ENCODE measurements at places on chromosomes 7 and 10.

DNA sequence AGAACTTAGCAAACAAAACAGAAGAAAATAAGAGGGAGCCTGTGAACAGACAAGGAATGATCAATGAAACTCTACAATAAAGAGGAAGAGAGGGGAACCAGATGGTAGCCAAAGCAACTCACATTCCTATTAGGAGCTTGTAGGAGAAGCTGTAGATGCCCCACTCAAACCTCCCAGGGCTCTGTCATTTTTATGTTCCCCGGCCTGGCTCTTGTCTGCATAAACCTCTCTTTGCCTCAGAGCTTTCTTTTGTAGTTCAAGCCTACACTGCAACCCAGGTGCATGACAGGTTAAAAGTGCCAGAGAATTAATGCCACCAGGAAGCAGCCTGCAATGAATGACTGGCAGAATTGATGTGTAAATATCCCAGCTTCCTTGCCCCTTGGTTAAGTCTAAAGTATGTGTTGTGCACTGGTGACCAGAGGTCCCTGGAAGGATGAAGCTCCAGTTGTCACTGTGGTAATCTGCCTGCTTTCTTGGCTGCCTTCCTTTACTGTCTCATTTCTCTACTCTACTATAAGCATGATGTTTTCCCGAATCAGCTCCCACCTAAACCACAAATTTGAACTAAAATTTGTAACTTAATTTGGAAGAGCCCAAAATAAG is 40.4 kb downstream of the HDAC9 start:
- peak; percentile 29 for DNase-seq

DNA sequence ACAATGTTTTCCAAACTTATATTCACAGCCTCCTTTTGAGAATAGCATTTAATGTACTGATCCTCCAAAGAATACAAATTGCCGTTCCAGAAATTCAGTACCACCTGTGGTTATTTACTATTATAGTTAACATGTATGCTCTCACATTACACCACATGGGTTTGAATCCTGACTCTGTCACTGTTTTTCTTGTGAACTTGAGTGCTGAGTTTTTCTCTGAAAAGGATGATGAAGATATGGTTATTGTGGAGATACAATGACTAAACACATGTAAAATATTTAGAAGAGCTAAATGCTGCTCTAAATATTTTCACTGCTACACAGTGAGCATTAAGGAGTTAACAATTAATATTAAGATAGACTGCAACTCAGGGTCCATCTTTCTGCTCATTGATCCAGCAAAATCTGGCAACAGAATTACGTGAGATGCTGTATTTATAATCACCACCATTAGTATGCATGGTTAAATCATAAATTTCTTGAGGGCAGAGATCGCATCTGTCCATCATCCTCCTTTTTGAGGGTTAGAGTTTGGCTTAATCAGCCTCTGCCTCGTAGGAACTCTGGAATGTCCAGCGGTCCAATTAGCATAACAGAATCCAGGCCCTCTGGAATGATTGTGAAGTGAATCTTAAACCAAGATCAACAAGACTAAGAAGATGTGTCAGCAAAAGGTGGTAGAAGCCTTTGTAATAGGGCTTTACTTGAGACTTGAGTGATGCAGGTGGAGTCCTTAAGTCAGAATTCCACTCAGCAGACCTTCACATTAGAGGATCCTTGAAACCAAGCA is 152.8 kb downstream of the MACC1 start:
- DNase-seq: peak; percentile 44

DNA sequence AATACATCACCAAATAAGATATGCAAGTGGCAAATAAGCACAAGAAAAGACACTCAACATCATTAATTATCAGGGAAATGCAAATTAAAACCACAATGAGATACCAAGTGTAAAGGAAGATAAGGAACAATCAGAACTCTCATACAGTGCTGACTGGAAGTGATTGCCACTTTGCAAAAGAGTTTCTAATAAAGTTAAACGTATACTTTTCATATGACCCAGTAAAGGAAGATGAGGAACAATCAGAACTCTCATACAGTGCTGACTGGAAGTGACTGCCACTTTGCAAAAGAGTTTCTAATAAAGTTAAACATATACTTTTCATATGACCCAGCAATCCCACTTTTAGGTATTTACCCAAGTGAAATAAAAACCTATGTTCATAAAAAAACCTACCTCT is 12.2 kb upstream of the JMJD1C start:
- no peak for DNase-seq

GRCh38 chr10:7388602-7389001 is 22.2 kb downstream of the SFMBT2 start:
- no peak for DNase-seq

GRCh38 chr10:22010973-22011408 is 7.5 kb upstream of the DNAJC1 start:
- DNase-seq: peak; percentile 19

DNA sequence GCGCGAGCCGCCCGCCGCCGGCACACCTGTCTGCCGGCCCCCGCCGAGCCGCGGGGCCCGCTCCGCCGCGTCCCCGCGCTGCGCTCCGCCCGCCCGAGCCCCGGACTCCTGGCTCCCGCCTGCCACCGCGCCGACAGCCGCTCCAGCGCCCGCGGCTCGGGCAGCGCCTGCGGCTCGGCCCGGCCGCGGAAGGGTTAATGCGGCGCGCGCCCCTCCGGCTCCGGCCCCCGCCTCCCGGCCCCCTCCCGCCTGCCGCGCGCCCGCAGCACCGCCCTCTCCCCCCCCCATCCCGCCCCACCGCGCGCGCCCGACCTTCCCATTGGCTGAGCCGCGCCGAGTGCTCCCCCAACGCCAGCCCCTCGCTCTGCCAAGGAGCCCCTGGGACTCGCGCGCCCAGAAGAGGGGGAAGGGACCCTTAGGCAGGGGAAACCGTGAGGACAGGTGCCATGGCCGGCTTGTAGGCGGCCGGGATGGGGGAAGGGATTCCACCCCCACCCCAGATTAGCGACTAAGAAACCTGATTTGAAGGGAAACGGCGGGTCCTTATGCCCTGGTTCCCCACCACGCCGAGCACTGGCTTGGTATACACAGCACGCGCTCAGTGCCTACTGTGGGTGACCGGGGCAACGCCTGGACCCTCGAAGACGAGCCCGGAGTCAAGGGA is at the start of gene KCNH2:
TSS of gene KCNH2 (minus strand) at position 196 of the 664 bp plus-strand sequence. CDS start 408 bp downstream, outside the sequence.
- DNase-seq: no peak

- DNase-seq: peak; percentile 71
These were observed 48.0 kb upstream of the KIF5B start for GRCh38 chr10:32104181-32104580.

DNA sequence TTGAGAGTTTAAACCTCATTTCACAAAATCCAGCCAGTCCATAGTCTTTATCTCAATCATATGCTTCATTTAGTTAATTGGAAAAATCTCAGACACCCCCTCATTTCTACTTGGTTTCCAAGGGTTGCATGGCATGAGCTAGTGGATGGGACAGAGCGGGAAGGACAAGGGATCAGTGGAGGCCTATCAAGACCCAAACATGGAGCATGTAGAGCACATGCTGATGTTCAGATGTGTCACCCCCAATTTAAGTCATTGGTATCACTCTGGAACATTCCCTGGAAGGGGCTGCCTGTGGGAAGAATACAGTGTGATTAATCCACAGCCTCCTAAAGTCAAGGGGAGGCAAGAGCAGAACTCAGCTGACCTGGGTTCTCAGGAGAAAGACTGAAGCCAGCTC is 2.3 kb downstream of the C10orf71 start:
- DNase-seq: no peak

Data from EH (cell line).